C1 segment of cervical spinal cord (tissue), 14 donors: ENCODE measurements at places on chromosomes 2 and 18.
A peak's percentile ranks its signal among the peaks of the same experiment; 100 is the strongest.

DNA sequence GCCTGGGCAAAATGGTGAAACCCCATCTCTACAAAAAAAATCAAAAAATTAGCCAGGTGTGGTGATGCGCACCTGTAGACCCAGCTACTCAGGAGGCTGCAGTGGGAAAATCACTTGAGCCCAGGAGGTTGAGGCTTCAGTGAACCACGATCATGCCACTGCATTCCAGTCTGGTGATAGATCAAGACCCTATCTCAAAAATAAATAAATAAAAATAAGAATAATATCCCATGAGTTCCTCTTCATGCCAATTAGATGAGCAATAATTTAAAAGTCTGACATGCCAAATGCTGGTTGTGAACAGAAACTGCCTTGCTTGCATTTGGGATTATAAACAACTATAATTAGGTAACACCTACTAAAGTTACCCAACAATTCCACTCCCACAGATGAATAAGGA, 22.1 kb upstream of the ANKRD44 start:
- DNase-seq: no peak

GRCh38 chr2:229666811-229667210, 47.5 kb downstream of the DNER start:
- DNase-seq: no peak

DNA sequence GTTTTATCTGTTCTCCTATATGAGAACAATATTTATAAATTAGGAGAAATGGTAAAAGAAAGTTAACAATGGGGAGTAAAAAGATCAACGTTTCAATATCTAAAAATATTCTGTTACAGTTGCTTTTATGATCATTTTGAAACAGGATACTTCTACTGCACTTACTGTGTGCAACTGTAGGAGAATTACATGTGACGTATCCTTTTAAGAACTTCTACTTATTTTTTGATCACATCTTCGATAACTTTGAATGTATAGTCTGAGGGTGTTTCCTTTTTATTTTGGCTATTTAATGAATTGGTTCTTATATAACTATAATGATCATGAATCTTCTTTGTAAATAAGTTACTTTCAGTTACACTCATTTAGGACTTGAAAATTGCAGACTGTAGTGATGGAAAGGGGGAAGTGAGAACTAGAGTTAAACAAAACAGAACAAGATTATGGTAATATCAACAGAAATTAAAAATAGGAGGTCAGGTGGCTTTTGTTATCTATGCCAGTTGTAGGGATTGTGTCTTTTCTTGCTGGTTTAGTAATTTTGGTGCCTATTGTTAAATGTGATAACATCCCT, 109.9 kb downstream of the MSTN start:
- DNase-seq: no peak

DNA sequence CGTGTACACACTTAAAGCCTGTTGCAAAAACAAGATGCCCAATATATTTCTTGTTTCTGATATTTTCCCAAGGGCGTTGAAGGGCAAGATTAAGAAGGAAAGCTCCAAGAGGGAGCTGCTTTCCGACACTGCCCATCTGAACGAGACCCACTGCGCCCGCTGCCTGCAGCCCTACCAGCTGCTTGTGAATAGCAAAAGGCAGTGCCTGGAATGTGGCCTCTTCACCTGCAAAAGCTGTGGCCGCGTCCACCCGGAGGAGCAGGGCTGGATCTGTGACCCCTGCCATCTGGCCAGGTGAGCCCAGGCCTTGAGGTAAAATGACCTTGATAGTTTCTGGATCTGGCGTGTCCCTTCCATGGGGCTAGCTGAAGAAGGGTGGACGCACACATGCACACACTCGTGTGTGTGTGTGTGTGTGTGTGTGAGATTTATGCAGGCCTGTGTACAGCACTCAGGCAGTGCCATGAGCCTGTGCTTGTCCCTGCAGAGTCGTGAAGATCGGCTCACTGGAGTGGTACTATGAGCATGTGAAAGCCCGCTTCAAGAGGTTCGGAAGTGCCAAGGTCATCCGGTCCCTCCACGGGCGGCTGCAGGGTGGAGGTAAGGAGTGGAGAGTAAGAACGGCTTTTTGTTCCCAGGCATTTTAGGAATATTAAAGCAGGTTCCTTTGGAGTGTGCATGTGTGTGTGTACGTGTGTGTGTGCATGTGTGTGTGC, 23.6 kb downstream of the MLPH start:
- DNase-seq: no peak

DNA sequence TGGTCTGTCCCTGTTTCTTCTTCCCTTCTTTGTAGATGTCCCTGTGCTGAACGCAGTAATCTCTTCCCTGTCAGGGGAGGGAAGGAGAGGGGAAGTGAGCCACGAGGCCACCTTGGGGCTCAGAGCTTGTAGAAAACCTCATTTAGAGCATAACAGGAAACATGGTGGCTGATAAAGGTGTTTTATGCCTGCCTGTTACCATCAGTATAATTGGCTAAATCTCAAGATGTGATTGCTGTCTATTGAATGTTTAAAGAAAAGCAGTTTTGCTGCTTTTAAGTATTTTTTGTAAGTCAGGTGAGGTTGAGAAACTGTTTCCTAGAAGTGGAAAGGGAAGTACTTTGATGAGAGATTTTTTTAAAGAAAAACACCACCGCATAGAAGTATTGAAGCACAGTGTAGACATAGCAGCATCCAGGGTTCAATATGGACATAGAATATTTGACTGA, 59.7 kb upstream of the PDK1 start:
- no peak for DNase-seq

DNA sequence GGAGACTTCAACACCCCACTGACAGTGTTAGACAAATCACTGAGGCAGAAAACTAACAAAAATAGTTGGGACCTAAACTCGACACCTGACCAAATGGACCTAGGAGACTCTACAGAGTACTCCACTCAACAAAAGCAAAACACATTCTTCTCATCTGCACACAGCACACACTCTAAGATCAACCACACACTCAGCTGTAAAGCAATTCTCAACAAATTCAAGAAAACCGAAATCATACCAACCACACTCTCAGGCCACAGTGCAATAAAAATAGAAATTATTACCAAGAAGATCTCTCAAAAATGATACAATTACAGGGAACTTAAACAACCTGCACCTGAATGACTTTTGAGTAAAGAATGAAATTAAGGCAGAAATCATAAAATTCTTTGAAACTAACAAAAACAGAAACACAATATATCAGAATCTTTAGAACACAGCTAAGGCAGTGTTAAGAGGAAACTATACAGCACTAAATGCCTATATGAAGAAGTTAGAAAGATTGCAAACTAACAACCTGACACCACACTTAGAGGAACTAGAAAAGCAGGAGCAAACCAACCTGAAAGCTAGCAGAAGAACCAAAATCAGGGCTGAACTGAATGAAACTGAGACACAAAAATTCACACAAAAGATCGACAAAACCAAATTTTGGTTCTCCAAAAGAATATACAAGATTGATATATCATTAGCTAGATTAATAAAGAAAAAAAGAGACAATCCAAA, 46.3 kb downstream of the RTTN start:
- no peak for DNase-seq

DNA sequence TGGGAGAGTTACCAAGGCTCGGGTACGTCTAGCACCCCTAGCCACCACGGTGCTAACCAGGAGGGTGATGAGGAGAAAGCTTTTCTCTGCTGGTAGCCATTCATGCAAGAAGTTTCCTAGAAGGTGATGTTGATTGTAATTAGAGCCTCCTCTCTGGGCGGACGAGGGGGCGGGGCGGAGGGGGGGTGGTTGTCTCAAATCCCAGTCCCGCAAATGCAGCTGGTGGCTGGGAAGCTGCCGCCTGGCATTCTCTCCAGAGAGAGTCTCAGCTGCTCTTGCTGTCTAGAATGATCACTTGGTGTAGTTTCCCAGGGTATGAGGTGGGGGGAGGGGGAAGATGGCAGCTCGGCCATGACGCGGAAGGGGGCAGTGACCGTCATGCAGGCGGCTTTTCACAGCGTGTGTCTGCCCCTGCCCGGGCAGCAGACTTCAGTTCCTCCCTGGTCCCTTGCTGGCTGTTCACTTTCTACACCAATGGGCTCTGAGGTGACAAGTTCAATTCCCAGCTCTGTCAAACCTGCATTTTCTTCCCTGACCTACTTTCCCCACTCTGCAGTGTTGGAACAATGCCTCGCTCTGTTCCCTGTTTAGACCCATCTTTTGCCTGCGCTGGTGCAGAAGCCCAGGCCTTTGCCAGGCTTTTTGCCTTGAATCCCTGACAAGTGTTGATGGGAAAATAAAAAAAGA, 61.5 kb upstream of the KLF7 start:
- peak; percentile 90 for DNase-seq

GRCh38 chr2:3334392-3335345, 42.9 kb downstream of the EIPR1 start:
- DNase-seq: no peak

DNA sequence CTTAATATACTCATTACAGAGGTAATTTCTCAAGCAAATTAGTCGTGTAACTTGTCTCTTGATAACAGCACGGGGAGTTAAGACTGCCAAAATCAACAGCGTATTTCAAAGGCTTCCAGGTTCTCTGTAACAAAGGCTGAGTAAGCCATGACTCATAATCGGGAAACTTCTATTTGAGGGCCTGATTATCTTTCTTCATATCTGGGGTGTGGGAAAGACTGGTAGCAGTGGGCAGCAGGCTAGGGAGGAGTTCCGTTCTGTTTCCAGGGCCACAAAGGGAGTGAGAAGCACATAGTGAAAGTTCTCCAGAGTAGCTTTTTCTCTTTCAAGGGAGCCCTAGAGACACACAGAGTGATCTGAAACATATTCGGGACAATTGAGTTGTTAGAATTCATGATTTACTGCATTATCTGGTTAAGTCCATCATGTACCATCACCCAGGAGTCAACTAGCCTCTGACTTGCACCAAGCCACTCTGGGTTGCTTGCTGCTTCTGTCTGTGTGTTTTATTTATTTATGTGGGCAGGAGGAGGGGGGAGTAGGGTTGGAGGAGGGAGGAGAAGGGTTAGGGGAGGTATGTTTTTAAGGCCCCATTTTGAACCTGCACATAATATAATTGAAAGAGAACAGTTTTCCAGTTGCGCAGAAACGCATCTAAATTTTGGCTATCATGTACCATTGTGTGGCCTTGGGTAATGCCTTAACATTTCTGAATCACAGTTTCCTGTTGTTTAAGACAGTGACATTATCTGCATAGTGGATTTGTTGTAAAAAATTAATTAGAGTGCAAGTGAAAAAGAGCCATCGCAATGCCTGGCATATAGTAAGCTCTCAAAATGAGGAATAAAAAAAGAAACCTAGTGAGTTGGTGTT, 80.5 kb upstream of the ITPRID2 start:
- no peak for DNase-seq

- no peak for DNase-seq
Measured at GRCh38 chr2:196112418-196113034, 43.9 kb upstream of the DNAH7 start.

- DNase-seq: no peak
Measured at GRCh38 chr2:69122271-69122670, 109.3 kb downstream of the ANTXR1 start.

GRCh38 chr2:28639836-28640235, 111.8 kb upstream of the PPP1CB start:
- no peak for DNase-seq

DNA sequence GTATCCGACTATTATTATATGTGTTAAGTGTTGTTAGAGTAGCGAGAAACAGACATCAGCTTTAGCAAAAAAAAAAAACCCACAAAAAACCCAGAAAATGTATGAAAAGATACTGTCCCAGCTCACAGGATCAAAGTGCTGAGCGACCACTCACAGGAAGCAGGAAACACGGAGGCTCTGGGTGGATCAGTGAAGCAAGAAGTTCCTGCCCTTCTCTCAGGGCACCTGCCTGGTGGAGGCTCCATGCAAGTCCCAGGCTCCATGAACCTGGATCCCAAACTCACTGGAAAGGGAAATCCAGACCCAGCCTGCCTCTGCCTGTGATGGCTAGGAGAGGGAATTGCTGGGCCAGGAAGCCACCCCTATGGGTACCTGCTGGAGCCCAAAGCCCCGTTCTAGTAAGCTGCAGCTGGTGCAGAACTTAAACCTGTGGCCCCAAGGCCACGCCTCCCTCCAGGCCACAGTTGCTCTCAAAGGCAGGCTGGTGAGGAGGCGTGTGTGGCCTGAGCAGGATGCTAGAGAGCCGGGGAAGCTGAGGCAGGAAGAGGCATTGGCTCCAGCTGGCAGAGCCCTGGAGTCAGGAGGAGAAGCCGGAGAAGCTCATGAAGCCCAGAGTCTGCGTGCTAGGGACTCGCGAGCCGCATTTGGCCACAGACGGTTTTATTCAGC, 63.5 kb upstream of the TAF1B start:
- DNase-seq: no peak

DNA sequence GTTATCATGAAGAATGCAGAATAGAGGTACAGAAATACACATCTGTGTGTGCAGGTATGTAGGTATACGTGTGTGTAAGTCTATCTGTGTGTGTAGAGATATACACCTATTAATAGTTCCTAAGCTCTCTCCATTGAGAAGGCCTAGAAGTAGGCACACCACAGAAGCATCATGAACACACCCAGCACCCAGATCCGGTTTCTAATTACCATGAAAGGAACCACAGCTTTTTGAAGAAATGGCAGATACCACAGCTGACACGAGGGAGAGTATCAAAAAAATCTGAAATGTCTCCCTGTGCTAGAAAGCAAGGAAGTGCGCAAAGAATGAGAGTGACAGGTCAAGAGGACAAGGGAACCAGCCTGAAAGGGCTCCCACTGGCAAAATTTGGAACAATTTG, 27.7 kb upstream of the AP1S3 start:
- DNase-seq: no peak

- no peak for DNase-seq
Measured at GRCh38 chr2:14614017-14614416, 18.5 kb upstream of the LRATD1 start.

GRCh38 chr2:147542351-147542750, 302.5 kb upstream of the ACVR2A start:
- DNase-seq: no peak
